Activated CD4-positive, alpha-beta memory T cell treated with anti-CD3 and anti-CD28 coated beads, Interleukin-2, amount 10 ng/mL, durations not matched to agents 7 days and 5 days (primary cell): ENCODE measurements at places on chromosomes 3 and 15.

DNA sequence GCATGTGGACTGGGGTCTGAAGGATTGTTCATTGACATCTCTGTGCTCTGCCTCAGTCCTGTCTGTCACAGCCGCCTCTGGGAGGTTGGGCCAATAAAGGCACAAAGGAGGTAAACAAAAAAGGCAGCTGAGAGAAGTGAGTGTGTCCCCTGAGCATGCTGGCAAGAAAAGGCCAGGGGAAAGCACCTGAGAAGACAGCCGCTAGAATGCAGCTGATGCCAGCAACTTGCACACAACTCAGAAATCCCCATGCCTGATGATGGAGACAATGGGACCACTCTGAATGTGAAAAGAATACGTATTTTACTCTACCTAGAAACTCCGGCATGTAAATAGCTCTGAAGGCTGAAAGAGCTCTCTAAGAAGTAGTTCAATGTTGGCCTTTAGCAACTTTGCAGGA is 118.7 kb downstream of the KCNH8 start:
- DNase-seq = no peak

GRCh38 chr3:45912435-45912834 is 26.1 kb downstream of the CCR9 start:
- DNase-seq = no peak

GRCh38 chr3:77303955-77304699 is 264.2 kb downstream of the ROBO2 start:
- no peak for DNase-seq

GRCh38 chr3:53718462-53718861 is 127.8 kb downstream of the CHDH start:
- DNase-seq = no peak

DNA sequence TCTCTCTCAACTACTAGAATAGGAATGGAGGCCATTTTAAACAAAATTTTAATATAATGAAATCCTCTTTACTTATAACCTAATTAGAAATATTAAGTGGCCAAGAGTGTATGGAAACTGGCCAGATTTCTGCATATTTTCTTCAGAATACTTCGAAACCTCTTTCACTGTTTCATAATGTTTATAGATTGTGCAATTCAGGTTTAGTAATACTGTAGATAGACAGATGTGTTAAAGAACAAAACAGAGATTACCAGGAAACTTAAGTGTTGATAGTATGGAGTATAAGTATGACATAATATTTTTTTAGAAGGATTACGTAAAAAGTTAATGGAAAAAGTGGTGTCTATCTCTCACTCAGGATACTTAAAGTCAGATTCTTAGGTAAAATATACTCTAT is 4.7 kb downstream of the ABHD5 start:
- DNase-seq = no peak

GRCh38 chr3:44984335-44984734 is 8.3 kb downstream of the EXOSC7 start:
- no peak for DNase-seq

DNA sequence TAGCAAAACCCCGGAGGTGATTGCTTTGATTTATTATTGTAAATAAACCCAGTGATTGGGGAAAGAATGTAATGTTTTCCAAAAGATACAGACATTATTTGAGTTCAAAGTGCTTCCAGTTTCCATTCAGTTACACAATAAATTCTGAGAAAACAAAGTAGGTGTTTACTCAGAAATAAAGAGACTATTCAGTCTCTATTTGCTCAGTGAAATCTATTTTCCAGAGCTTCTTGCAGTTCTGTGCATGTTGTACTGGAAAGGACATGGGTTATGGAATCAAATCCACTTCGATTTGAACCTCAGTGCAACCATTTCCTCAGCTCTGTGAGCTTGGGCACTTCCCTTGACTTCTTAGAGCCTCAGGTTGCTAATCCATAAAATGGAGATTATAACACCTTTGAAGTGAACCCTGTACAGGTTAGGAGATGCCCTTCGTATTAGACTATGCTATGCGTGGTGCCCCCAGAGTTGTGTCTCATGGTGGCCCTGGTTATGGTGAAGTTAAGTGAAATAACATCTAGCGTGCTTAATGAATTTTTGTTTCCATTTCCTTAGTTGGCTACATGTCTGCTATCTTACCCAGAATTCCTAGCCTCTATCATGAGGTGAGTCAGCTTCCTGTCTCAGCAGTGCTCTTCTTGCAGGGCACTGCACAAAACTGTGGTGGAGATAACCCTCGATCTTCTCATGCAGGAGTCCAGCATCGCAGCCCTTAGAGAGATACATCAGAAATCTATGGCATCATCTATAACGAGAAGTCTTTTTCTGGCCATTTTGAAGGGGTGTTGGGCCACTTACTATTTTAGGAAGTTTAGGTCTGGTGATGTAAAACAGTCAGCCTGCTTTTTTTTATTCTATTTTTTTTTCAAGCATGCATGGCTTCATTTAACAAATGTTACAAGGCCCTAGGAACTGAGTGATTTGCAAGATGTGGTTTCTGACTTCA is 97.7 kb downstream of the RPL39L start:
- peak; percentile 74 for DNase-seq

- DNase-seq = no peak
These were observed 20.1 kb downstream of the OSBPL10 start for GRCh38 chr3:31960793-31961431.

DNA sequence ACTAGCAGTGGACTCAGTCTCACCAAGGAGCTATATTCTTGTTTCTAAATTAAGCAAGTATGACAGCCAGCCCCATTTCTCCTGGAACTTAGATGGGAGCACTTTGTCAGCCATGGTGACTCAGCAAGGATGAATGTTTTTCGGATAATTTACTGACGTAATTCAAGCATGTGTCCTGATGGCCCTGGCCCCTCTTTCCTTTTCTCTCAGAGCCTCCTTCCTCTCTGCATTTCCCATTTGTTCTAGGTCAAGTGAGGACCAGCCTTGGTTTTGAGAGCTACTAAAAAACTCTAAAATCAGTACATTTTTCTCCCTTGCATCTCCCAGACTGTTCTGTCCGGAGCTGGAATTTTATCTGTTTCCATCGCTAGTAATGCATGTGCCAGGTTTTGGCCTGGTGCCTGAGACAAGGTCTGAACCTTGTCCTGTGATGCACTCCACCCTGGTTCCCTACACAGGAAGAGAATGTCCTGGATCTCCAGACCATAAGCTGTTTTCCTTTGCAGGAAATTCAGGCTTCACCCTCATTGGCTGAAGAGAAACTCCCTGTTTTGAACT is 256.6 kb upstream of the ROPN1 start:
- DNase-seq = no peak

GRCh38 chr3:29137601-29138000 is 143.3 kb upstream of the RBMS3 start:
- no peak for DNase-seq

DNA sequence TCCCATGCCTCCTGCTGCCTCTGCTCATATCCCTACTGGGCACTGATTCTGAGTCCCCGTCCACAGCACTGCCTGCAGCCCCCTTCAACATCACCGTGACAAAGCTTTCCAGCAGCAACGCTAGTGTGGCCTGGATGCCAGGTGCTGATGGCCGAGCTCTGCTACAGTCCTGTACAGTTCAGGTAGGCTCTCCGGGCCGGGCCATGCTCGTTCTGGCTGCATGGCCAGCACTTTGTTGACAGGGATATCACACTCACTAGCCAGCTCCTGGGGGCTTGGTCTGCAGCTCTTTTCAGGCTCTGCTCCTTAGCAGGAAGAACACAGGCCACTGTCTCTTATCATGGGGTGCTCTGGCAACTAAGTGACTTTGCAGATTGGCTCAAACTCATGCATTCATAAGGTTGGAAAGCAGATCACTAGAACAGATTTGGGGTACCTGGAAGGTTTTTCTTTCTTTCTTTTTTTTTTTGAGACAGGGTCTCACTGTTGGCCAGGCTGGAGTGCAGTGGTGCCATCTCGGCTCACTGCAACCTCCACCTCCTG is 6.0 kb downstream of the TYRO3 start:
- no peak for DNase-seq

GRCh38 chr15:47834093-47834492 is 116.8 kb downstream of the SEMA6D start:
- DNase-seq = no peak

GRCh38 chr3:3443482-3443881 is 264.0 kb upstream of the CRBN start:
- no peak for DNase-seq

- no peak for DNase-seq
These were observed 65.2 kb upstream of the TRA2B start for GRCh38 chr3:186002884-186003472.

DNA sequence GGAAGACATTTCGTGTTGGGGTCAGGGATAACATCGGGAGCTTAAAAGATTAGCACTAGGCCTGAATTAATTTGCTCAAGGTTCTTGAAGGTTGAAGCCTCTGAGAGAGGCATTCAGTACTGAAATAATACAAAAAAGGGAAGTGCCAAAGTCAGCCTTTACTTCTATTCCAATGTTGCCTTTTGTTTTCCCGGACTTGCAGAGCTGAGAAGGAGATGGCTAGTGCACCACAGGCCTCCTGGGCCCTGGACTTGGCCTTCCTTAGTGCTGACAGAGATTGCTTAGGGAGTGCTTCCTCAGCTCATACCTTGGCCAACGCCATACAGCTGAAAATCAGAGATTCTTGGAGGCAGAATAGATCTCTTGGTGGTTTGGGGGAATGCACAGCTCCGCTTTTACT is 333.6 kb upstream of the TBL1XR1 start:
- DNase-seq = no peak

GRCh38 chr15:64099379-64099778 is 3.6 kb downstream of the SNX1 start:
- no peak for DNase-seq

DNA sequence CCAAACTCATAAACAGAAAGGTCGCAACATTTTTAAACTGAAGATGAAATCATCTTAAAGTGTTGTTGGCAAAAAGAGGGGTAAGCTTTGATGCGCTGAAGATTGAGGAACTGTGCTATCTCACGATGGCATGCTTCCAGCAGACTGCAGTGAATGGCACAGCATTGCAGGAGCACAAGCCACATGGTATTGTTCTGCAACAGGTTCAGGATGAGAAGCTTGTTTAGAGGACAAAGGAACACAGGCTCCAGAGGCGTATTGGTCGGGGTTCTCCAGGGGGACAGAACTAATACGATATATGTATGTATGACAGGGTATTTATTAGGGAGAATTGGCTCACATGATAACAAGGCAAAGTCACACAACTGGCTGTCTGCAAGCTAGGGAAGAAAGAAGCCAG is 13.8 kb upstream of the PLD1 start:
- DNase-seq = no peak

GRCh38 chr3:141877911-141878310 is 1.5 kb downstream of the ATP1B3 start:
- DNase-seq = no peak

DNA sequence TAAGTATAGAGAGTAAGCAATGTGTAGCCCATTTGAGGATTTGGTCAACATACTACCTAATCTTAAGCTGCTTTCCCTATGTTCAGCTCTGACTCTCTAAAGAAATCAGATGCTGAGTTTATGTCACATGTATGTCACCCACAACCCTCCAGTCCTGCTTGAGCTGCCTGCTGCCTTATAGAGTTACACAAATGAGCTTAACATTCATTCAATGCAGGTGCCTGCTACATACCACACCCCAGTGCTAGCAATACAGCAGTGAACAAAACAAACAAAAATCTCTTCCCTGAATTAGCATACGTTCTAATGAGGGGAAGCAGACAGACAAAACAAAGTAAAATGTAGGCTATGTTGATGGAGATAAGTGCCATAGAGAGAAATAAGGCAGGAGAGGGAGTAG is 93.0 kb downstream of the HHLA2 start:
- DNase-seq = no peak

DNA sequence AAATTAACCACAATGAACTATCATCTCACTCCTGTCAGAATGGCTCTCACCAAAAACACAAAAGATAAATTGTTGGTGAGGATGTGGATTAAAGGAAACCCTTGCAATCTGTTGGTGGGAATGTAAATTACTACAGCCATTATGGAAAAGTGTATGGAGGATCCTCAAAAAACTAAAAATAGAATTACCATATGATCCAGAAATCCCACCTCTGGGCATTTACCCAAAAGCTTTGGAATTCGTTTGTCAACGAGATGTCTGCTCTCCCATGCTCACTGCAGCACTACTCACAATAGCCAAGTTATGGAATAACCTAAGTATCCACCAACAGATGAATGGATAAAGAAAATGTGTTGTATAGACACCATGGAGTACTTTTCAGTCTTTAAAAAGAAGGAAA is 21.6 kb downstream of the FSIP1 start:
- no peak for DNase-seq

GRCh38 chr15:41336549-41336948 is 3.9 kb downstream of the NUSAP1 start:
- DNase-seq = no peak

- no peak for DNase-seq
These were observed 83.8 kb downstream of the MBNL1 start for GRCh38 chr3:152352554-152352953.

DNA sequence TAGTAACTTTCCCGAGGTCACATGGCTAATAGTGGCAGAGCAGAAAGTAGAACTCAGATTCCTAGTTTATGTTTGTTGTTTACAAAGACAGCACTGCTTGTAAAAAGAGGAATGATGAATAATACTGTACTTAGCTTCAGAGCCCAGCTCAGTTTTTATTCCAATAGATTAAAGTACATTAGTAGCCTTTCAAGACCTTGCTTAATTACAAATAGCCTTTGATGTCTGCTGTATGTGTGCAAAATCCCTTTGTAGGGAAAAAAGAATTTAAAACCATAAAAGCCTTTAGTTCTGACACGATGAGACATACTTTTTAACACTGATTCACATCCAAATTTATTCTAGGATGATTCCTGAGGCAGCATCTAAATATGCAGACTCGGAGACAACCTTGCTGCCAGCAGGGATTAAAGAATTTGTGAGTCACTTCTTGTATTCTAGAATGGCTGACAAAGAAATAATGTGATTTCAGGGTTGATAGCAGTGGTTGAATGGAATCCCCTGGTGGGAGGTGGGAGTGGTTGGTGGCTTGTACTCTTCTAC is 324.2 kb upstream of the TGFBR2 start:
- DNase-seq = no peak

- no peak for DNase-seq
These were observed 128.6 kb downstream of the DUT start for GRCh38 chr15:48459571-48460442.

DNA sequence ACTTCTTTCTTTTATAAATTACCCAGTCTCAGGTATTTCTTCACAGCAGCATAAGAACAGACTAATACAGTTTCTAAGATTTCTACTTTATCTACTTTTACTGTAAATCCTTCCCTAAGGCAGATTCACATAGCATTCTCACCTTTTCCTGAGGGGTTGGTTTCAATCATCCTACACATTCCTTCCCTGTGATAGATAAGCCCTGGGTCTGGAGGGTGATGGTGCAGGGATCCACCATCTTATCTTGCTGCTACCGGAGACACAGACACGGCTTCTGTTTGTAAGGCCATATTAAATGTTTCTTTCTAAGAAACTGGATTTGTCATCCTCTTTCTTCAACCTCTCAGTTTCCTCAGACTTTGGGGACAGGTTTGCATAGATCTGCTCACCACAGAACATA is 6.1 kb downstream of the IQCF5 start:
- DNase-seq = no peak

DNA sequence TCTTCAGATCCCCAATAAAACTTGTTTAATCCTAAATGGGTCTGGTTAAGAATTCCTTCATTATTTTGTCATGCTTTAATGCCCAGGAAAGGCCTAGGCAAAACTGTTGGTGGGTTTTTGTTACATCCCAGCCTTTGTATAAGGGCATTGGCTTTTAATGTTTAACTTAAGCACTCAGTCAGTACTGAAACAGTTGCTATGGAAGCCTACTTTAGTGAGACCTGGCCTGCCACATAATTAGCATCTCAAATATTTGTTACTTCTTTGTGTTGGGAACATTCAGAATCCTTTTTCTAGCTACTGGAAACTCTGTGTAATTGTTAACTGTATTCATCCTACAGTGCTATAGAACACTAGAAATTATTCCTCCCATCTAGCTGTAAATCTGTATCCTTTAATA is 369.6 kb upstream of the ATP10A start:
- DNase-seq = no peak
